ENCODE measurements at places on chromosomes 4 and X.

DNA sequence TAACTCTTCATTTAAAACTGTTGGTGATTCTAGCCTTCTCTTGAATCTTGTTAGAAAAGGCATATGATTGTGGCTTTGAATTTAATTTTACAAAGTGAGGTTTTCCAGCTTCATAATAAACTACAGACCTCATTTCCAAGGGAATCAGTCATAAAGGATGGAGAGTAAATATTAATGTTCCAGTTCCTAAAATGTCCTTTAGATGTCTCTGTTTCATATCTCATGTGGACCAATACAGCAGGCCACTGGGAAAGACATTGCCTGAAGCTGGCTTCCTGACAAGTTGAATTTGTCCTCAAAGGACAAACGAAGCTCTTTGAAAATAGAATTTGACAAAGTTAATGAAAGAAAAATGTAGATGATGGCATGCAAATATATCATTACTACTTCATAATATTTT, 125.4 kb downstream of the ZNF330 start:
- no peak for DNase-seq

- no peak for DNase-seq
These were observed 107.9 kb downstream of the PSAPL1 start for GRCh38 chr4:7326693-7327340.

- peak; percentile 8 for DNase-seq
These were observed 130.4 kb upstream of the FRMPD4 start for GRCh38 chrX:12007881-12008280.

- no peak for DNase-seq
These were observed 28.8 kb downstream of the SUPT20HL2 start for GRCh38 chrX:24285082-24285481.

- no peak for DNase-seq
These were observed 203.1 kb downstream of the LARP7 start for GRCh38 chr4:112840061-112840460.

DNA sequence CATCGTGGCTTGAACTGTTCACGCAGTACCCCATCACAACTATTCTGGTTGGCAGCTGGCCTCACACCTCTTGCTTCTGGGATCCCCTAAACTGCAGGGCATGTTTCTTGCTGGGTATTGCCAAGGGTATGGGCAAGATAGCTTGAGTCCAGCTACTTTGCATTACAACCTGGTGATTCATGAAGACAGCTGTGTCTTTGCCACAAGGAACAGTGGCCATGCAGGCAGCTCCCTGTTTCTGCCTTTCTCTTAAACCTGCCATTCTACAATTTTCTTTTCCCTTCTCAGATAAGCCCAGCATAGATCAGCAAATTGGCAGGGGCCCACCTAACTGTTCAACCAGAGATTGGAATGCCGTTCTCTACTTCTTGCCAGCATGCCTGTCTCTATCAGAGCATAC, 42.8 kb downstream of the TENM3 start:
- no peak for DNase-seq

- DNase-seq: no peak
These were observed 1.6 kb downstream of the KIT start for GRCh38 chr4:54659313-54659712.

- DNase-seq: no peak
These were observed 55.9 kb downstream of the NPNT start for GRCh38 chr4:105951198-105951597.

DNA sequence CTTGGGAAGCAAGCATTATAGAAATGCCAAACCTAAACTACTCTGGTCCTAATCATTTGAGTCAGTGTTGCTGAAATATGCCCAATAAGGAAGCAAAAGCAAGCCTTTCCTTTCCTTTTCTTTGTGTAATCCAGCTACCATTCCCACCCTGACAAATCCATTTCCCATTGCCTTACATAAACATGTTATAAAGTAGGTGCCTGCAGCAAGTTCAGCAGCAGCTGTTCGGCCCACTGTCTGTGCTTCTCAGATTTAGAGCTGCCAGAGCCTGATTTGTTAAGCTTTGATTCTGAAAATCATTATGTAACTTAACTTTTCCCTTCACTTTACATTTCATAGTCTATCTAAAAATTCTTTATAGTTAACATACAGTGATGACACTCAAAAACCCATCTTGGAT, 148.6 kb downstream of the EPHA5 start:
- DNase-seq: no peak

DNA sequence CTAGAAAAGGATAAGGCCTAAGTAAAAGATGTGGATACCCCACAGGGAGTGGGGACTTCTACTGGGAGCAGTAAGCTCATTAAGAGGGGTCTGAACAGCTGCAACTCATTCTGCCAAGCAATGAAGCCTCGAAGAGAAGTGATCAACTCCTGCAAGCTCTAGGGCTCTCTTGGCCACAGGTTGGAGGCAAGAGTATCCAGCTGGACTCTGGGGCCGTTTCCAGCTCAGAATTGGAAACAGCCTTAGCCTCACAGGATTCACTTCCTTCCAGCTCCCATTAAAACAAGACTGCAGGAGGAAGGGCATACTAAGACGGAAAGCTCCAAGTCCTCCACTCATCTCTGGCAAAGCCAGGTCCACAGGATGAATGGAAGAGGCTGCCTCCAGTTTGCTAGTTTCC, 126.3 kb downstream of the ATG4A start:
- DNase-seq: no peak

GRCh38 chr4:89357787-89358186, 50.2 kb upstream of the GPRIN3 start:
- DNase-seq: no peak

DNA sequence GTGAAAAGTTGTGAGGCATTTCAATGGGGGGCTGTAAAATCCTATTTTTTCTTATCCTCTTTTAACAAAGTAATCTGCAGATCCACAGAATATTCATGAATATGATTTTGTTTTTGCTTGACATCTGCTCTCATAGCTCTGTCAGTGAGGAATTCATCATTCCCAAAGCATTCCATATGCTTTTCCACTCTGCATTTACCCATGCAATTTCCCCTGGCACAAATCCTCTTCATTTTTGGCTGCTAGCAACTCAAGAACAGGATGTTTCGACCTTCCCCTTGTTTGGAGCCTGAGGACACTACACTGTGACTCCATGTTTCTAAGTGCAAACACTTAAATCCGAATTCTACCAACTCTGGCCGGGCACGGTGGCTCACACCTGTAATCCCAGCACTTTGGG, 48.5 kb downstream of the KLHL15 start:
- no peak for DNase-seq

DNA sequence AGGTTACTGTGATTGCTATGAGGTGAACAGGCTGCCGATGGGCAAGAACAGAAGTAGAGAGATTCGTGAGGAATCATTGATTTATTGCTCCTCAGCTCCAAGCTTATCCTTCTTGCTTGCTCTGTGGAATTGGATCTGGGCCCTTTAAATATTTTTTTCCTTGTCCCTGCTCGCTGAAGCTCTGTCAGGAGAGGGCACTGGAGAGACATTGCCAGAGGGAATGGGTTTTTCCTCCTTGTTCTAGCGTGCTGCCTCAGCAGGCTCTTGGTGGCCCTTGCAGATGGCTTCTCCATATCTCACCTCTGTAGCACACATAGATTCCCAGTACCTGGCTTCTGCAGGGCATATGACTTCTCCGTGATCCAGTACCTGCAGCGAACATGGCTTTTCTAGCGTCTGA, 67.4 kb downstream of the CNGA2 start:
- DNase-seq: no peak

GRCh38 chrX:928606-929005, 283.8 kb downstream of the CRLF2 start:
- DNase-seq: no peak

DNA sequence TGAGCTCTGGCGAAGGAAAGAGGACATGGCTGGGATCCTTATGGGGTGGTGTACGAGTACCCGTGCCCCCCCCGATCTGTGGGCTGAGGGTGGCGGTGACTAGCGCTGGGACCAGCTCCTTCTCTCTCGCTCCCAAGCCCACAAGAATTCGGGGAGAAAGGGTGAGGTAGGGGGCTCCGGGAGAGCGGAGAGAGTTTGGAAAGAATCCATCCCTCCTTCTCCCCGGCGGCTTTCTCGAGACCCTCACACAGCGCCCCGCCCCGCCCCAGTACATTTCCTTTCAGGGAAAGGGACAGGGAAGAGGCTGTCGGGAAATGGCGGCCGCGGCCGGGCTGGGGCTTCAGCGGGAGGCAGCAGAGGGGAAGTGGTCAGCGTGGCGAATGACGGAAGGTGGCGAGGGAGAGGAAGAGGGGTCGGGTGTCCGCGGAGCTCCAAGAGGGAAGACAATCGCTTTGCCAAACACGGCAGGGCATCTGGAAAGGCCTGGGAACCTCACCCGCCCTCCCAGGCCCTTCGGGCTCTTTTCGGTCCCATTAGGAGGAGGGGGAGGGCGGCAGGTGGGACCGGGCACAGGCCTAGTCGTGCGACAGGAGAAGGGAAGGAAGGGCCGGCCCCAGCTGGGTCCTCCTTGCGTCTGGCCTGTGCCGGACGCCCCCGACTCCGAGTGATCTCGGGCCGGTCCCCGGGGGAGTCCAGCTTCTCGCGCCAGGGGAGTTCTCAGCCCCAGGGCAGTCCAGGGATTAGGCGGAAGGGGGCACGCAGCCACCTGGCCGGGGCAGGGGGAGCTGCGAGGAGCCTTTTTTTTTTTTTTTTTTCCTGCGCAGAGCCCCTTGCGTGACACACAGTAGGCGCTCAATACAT, 10.2 kb downstream of the HNRNPH2 start:
- DNase-seq: no peak

- no peak for DNase-seq
These were observed 330.9 kb downstream of the CXXC4 start for GRCh38 chr4:104163820-104164219.

- no peak for DNase-seq
These were observed 471.8 kb upstream of the FTHL17 start for GRCh38 chrX:31543634-31544033.

GRCh38 chr4:115396034-115396433, 282.6 kb upstream of the NDST4 start:
- DNase-seq: no peak

DNA sequence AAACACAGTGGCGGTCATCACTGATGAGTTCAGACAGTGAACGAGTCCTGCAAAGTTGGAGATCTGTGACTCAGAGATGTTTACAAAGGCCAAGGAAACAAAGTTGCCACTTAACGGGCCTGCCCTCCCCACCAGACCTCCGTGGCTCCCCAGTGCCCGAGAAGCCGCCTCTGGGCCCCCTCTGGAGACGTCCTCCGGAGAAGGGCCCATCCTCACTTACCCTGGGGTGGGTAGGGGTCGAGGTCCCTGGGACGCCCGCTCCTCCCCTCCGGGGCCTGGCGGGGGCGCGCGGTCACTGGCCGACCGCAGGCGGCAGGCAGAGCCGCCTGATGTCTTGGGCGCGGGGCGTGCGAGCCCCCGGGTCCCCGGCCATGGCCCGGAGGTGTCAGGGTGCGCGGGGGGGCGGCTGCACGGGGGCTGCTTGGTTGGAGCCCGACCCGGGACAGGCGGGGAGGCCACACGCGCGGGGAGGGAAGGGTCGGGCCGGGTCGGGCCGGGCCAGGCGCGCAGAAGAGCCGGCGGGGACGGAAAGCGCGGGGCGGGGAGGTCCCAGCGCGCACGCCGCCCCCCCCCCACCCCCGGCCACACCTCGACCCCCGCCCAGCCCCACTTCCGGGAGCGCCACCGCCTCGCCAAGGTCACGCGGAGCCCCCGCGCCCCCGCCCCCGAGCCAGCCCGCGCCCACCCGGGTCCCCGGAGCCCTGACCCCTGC, 529 bp downstream of the DHRSX start:
- DNase-seq: no peak

DNA sequence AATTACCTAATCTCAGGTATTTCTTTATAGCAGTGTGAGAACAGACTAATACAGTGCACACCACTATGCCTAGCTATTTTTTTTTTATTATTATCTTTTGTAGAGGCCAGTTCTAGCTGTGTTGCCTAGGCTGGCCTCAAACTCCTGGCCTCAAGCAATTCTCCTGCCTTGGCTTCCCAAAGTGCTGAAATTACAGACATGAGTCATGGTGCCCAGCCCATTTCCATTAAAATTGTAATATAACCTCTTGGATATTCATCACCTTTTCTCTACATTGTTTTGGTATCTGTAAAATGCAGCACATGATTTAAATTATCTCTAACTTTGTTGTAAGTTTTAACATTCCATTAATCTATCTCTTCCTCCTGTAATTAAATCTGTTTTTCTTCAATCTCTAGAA, 2052.9 kb downstream of the ARAP2 start:
- no peak for DNase-seq

DNA sequence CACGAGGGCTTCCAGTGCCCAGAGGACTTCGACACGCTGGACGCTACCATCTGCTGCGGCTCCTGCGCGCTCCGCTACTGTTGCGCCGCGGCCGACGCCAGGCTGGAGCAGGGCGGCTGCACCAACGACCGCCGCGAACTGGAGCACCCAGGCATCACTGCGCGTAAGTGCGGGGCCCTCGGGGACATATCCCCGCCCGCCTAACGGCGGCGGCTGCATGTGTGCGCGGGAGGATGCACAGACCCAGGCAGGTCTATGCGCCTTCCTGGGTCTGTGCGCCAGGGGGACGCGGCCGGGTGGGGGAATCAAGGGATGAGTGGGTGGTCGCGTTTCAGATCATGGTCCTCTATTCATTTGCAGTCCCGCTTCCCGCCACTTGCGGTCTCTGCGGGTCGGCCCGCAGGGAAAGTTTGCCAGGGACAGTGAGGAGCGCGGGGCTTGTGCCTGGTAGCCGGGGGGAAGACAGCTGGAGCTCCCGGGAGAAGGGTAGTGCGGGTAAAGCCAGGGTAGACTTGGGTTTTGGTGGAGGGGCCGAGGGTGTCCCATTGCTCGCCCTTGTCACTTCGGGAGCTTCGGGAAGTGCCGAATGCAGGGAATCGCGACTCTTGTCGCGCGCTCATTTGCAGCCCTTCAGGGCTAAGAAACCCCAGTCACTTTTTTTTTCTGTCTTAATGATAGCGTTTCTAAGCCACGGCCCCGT, 1.0 kb downstream of the SHISA3 start:
- no peak for DNase-seq

GRCh38 chr4:54365691-54366090, 136.6 kb downstream of the PDGFRA start:
- DNase-seq: no peak

DNA sequence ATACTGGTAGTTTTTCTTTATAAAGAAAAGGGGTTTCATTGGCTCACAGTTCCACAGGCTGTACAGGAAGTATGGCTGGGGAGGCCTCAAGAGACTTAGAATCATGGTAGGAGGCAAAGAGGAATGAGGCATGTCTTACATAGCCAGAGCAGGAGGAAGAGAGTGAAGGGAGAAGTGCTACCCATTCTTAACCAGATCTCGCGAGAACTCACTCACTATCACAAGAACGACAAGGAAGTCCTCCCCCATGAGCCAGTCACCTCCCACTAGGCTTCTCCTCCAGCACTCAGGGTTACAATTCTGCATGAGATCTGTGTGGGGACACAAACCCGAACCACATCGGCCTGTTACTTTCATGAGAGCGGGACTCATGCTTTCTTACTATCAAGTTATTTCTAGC, 240.5 kb downstream of the TENM3 start:
- DNase-seq: no peak
